ENCODE measurements at places on chromosomes 7 and 10.
A peak's percentile ranks its signal among the peaks of the same experiment; 100 is the strongest.

- DNase-seq: peak; percentile 64
Observed at GRCh38 chr10:100327007-100327717, 2.9 kb downstream of the PKD2L1 start.

DNA sequence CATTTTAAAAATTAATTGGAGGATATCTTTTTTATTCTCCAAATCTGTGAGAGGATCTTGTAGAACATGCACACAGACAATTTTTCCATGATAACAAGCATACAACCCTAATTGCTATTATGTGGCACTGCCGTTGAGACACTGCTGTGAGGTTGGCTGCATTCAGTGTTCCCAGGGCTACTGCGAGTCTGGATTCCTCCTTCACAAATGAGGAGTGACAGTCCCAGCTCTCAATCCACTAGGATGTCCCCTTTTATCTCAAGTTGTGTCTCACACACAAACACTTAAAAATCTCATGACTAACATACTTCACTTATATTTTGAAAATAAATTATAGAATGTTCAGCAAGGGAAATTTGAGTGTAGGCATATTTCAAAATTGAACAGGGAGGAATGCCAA, 14.1 kb downstream of the NEUROD6 start:
- no peak for DNase-seq

DNA sequence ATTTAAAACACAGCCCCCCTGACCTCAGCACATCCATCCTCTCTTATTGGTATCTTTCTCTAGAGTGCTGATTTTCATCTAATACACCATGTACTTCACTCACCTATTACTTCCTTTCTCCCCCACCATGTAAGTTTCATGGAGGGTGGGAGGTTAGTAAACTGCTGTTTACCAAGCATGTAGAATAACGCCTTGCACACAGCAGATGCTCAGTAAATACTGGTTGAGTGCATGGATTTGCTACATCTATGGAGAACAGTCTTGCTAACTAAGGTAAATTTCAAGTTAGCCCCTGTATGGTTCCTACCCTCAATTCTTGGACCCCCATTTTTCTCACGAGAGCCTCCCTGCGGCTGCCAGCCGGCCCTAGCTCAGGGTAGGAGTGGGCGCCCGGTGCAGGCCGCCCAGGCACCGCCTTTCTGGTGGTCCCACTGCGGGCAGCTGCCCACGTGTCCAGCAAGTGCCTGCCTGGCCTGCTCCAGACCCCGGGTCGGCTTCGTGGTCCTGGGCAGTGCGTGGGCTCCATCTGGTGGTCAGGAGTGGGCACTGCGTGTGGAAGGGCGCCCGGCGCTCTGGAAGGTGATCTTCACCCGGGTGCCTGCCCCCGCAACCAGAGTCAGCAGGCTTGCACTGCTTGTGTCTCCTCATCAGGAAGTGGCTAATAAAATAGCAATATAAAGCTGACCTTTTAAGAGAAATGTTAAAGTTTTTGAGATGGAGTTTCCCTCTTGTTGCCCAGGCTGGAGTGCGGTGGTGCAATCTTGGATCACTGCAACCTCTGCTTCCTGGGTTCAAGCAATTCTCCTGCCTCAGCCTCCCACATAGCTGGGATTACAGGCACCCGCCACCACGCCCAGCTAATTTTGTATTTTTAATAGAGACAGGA, 63.4 kb upstream of the DNAJB6 start:
- DNase-seq: peak; percentile 81

- no peak for DNase-seq
Observed at GRCh38 chr7:2526659-2527504, 7.3 kb downstream of the LFNG start.

GRCh38 chr7:151585744-151586393, 66.2 kb upstream of the RHEB start:
- peak; percentile 12 for DNase-seq
